SJSA1 (cell line): ENCODE measurements at places on chromosomes 13 and 19. TPM values are rescaled to one million over a fixed set of nuclear protein-coding genes. Genes with fewer than 3 reads are reported as not detected.

Gene NPHS1
- total RNA-seq = not detected in 2 replicates

Gene CD209
- total RNA-seq = not detected in 2 replicates

Gene AMER2
- not detected in 2 replicates for total RNA-seq

Gene URAD
- not detected in 2 replicates for total RNA-seq

Gene KLK14
- total RNA-seq = not detected in 2 replicates

Gene ZNF878
- total RNA-seq = 0.08 TPM in 1 of 2 replicates, not detected in the other

Gene SMIM17
- total RNA-seq = 0.45 TPM in 1 of 2 replicates, not detected in the other

Gene PSG3
- not detected in 2 replicates for total RNA-seq

GRCh38 chr19:45500918-45501729 lies 2.9 kb downstream of the PPM1N start:
- no peak overlapping the region for H3K27ac ChIP-seq
- H3K36me3 ChIP-seq = peaks cover 4% of the 10 kb centered on the region; the same call in 1 of the 2 replicates
- H3K4me3 ChIP-seq = no peak overlapping the region
- peaks cover 32% of the 10 kb centered on the region for H3K4me1 ChIP-seq
- no peak for DNase-seq
- H3K27me3 ChIP-seq = peaks cover 12% of the 10 kb centered on the region

GRCh38 chr13:46489586-46490023 lies 63.4 kb upstream of the LRCH1 start:
- H3K27me3 ChIP-seq = no peaks in the 10 kb centered on the region
- DNase-seq = peak; percentile 19
- no peaks in the 10 kb centered on the region for H3K36me3 ChIP-seq

- H3K27me3 ChIP-seq = no peaks in the 10 kb centered on the region
- no peak for DNase-seq
- H3K36me3 ChIP-seq = no peaks in the 10 kb centered on the region
- peak overlapping the region; percentile 95 for H3K27ac ChIP-seq
- peaks cover 42% of the 10 kb centered on the region for H3K4me1 ChIP-seq
- H3K4me3 ChIP-seq = no peak overlapping the region
Measured at GRCh38 chr13:34356686-34357434, 538.9 kb downstream of the RFC3 start.

DNA sequence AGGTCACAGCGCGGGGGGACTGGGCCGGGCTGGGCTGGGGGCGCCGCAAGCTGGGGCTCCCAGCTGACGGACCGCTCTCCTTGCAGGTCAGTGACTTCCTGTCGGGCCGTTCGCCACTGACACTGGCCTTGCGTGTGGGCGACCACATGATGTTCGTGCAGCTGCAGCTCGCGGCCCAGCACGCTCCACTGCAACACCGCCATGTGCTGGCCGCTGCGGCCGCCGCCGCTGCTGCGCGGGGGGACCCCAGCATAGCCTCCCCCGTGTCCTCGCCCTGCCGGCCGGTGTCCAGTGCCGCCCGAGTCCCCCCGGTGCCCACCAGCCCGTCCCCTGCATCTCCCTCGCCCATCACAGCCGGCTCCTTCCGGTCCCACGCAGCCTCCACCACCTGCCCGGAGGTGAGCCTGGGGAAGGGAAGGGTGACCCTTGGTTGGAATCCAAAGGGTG lies 5.7 kb downstream of the MIDN start:
- peak overlapping the region; percentile 89 for H3K4me3 ChIP-seq
- H3K27me3 ChIP-seq = no peaks in the 10 kb centered on the region
- peaks cover 83% of the 10 kb centered on the region for H3K36me3 ChIP-seq
- H3K27ac ChIP-seq = peak overlapping the region; percentile 94

GRCh38 chr19:1438933-1439354 lies 748 bp downstream of the RPS15 start:
- peaks cover 12% of the 10 kb centered on the region for H3K4me1 ChIP-seq
- peaks cover 73% of the 10 kb centered on the region for H3K36me3 ChIP-seq
- no peaks in the 10 kb centered on the region for H3K27me3 ChIP-seq
- DNase-seq = no peak
- peak overlapping the region; percentile 97 for H3K4me3 ChIP-seq
- peak overlapping the region; percentile 95 for H3K27ac ChIP-seq

- no peak for DNase-seq
- H3K4me3 ChIP-seq = peak overlapping the region; percentile 21
- no peak overlapping the region for H3K27ac ChIP-seq
- peaks cover 39% of the 10 kb centered on the region for H3K27me3 ChIP-seq
- peaks cover 13% of the 10 kb centered on the region for H3K36me3 ChIP-seq
Measured at GRCh38 chr19:7917267-7918061, 2.7 kb upstream of the SNAPC2 start.

GRCh38 chr13:93848247-93848646 lies 621.6 kb downstream of the GPC6 start:
- H3K4me1 ChIP-seq = peaks cover 10% of the 10 kb centered on the region
- no peaks in the 10 kb centered on the region for H3K27me3 ChIP-seq

DNA sequence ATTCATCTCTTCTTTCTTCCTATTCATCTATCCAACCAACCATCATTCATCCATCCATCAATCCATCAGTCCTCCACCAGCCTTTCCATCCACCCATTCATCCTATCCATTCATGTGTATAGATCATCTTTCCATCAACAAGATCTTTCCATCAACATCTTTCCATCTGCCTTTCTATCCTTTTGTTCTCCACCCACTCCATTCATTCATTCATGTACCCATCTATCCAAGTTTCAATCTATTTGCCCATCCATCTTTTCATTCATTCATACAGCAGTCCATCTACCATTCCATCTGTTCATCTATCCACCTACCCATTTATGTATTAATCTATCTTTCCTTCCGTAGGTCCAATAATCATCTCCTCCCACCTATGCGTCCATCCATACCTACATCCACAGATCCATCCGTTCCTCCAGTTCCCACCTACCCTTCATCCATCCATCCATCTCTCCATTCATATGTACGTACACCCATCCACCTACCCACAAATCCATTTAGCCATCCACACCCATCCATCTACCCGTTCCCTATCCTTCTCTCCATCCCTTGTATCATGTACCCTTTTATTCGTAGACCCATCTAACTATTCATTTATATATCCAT lies 53.3 kb downstream of the RYR1 start:
- no peak overlapping the region for H3K27ac ChIP-seq
- no peaks in the 10 kb centered on the region for H3K4me1 ChIP-seq
- H3K36me3 ChIP-seq = no peaks in the 10 kb centered on the region
- H3K27me3 ChIP-seq = peaks cover 1% of the 10 kb centered on the region; the same call in 1 of the 2 replicates
- no peak for DNase-seq
- H3K4me3 ChIP-seq = no peak overlapping the region

DNA sequence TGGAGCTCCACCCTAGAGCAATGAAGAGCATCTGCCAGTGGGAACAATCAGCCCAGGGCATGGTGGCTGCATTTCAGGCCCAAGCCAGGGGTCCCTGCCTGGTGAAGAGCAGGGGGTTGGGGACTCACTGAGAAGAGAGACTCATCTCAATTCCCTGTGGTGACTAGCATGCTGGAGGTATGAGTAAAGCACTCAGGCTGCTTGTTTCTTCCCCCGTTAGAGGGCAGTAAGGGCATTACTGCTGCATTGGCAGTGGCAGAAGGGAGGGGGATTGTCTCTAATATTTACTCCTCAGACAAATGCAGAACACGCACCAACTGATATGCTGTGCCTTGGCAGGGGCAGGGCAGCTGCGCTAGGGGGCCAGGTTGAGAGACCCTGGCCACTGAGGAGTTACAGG lies 329.1 kb downstream of the SLITRK5 start:
- H3K4me3 ChIP-seq = no peak overlapping the region
- H3K27ac ChIP-seq = peak overlapping the region; percentile 50; the same call in 1 of the 2 replicates
- DNase-seq = no peak
- no peaks in the 10 kb centered on the region for H3K27me3 ChIP-seq

GRCh38 chr19:52398081-52398441 lies 412 bp downstream of the ZNF528 start:
- H3K4me3 ChIP-seq = peak overlapping the region; percentile 54
- no peak for DNase-seq
- H3K27ac ChIP-seq = peak overlapping the region; percentile 73
- H3K27me3 ChIP-seq = no peaks in the 10 kb centered on the region
- peaks cover 43% of the 10 kb centered on the region for H3K36me3 ChIP-seq
- H3K4me1 ChIP-seq = 0 out of 2 replicates have a peak, but pooled peaks cover 4% of the 10 kb centered on the region

GRCh38 chr13:23955064-23955463 lies 57.8 kb upstream of the C1QTNF9B start:
- no peak for DNase-seq
- H3K27ac ChIP-seq = no peak overlapping the region
- H3K36me3 ChIP-seq = no peaks in the 10 kb centered on the region

GRCh38 chr13:108948251-108948671 lies 318.9 kb downstream of the MYO16 start:
- no peak overlapping the region for H3K27ac ChIP-seq
- H3K27me3 ChIP-seq = no peaks in the 10 kb centered on the region; the same call in 1 of the 2 replicates
- peaks cover 15% of the 10 kb centered on the region for H3K4me1 ChIP-seq
- no peak overlapping the region for H3K4me3 ChIP-seq

DNA sequence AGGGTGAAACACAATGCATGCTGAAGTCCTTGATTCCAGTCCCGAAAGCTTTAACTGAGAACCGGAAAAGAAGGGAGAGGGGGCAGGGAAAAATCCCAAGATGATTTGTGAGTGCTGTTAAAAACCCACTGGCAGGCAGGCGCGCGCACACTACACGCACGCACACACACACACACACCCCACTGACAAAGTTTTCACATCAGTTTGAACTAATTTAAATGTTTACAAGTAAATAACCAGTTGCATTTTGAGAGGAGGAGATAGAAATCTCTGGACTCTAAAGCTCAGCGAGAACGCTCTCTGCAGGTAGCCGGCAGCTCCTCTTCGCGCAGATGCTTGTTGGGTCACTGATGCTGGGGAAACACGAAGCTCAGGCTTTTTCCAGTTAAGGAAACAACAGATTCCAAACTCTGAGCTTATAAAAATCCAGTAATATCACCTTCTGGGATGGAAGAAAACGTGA lies 818 bp upstream of the SLITRK1 start:
- no peaks in the 10 kb centered on the region for H3K27me3 ChIP-seq
- H3K4me3 ChIP-seq = no peak overlapping the region
- H3K27ac ChIP-seq = no peak overlapping the region
- H3K4me1 ChIP-seq = no peaks in the 10 kb centered on the region
- DNase-seq = no peak

- 0 out of 2 replicates have a peak, but pooled peaks cover 5% of the 10 kb centered on the region for H3K4me1 ChIP-seq
- H3K36me3 ChIP-seq = peaks cover 38% of the 10 kb centered on the region
- no peak for DNase-seq
- H3K27me3 ChIP-seq = no peaks in the 10 kb centered on the region
- H3K4me3 ChIP-seq = peak overlapping the region; percentile 78
Measured at GRCh38 chr13:51453959-51454703, 1.3 kb upstream of the INTS6 start.

DNA sequence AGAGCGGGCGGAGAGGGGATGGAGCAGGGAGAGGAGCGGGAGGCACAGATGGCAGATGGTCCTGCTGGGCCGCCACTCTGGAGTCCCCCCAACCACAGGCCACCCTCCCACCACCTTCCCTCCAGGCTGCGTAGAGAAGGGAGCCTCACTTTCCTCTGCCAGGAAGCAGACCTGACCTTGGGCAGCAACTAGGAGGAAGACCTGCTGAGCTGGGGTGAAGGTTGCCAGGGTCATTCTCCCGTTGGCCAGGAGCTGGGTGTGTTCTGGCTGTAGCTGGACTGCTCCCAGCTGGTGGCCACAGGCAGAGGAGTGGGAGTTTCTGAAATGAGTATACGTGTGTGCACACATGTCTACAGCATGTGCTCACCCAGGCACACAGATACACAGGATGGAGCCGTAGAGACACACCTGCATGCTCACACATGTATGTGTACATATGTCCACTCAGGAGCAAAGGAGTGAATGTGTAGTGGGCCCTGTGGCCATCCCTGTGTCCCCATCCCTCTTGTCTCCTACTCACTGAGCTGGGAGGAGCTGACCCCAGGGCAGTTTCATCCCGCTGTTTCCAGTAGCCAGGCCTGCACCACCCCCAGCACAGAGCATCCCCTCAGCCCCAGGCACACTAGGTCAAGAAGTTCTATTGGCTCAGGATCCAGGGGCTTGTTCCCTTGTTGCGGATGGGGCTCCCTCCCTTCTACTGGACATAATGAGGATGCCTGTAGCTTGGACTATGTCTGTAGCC lies 53.0 kb downstream of the CHST8 start:
- DNase-seq = no peak
- no peaks in the 10 kb centered on the region for H3K4me1 ChIP-seq
- H3K4me3 ChIP-seq = no peak overlapping the region
- peaks cover 25% of the 10 kb centered on the region for H3K27me3 ChIP-seq
